ENCODE measurements at places on chromosomes 2 and 18.

- DNase-seq: no peak
These were observed 154.0 kb downstream of the DYSF start for GRCh38 chr2:71607151-71607889.

DNA sequence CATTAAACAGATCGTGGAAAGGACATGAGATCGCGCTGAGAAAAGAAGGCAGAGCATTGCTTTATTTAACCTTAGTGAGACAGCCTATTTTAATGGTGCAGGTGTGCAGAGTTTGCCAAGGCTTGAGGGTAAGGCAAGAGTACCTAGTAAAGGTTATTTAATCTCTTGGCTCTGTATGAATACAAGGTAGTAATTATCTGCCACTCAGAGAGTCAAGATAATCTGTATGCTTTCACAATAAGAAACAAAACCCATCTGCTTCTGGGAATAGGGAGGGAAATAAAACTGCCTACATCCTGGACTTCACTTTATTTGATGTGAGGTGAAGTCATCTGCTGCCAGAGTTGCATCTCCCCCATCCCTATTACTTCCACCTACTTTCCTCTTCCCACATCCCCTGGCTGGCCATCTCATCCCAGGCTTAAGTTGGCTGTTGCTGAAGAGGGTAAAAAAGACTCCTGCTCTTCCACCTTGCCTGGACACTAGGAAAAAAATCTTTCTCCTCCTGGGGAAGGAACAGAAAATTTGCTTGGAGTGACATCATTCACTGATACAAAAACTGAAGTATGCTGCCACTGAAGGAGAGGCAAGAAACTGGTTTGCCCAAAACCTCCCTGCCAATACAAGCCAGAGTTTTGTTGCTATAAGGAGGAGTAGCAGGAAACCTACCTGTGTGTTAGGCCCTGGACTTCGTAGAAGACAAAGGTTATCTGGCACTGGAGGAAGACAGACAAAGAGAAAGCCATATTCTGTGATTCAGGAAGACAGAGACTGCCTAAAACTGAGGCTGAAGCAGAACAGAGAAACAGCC is 35.8 kb upstream of the ARHGAP25 start:
- DNase-seq: no peak

DNA sequence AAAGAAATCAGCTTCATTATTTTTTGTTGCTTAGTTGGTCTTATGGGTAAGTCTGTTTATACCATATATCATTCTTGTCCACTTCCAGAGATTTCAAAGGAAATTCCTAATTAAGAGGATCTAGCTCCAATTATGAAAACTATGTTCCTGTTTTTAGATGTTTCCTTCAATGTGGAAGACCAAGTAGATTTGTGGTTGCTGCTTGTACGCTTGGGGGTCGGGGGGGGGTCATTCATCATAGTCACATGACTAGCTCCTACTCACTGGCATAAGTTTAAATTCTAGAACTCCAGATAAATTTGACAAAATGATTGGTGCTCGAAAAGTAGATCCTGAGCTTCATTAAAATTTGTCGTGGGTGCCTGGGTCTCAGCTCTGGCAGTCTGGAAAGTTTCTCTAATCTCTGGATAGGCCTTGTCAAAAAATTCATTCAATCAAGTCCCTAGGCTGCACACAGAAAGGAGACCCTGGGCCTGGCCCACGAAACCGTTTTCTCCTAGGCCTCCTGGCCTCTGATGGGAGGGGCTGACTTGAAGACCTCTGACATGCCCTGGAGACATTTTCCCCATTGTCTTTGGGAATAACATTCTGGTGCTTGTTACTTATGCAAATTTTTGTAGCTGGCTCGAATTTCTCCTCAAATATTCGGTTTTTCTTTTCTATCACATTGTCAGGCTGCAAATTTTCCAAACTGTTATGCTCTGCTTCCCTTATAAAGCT is 62.5 kb downstream of the MEP1B start:
- DNase-seq: no peak

GRCh38 chr2:101900375-101900774 is 91.4 kb upstream of the IL1R2 start:
- DNase-seq: peak; percentile 24

- no peak for DNase-seq
These were observed 91.7 kb downstream of the AGPS start for GRCh38 chr2:177484180-177484795.

GRCh38 chr2:12428324-12428723 is 288.4 kb upstream of the TRIB2 start:
- no peak for DNase-seq

- no peak for DNase-seq
These were observed 6.3 kb downstream of the TRABD2A start for GRCh38 chr2:84874381-84875212.

DNA sequence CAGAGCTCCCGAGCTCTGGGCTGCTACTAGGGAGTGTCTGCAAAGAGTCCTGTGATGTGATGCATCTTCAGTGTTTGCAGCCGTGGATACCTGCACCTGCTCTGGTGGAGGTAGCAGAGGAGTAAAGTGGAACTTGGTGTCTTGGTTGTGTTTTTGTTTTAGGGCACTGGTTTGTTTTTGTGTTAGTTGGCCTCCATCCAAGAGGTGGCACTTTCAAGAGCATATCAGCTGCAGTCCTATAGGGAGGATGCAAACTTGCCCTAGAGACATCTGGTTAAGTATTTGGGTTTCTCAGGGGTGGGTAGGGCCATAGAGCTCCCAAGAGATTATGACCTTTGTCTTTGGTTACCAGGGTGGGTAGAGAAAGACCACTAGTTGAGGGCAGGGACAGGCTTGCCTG is 1249.0 kb upstream of the FAM98A start:
- no peak for DNase-seq

Data from GM06990 (cell line).